ENCODE measurements at places on chromosomes 11 and 22. TPM values are rescaled to one million over a fixed set of nuclear protein-coding genes. Genes with fewer than 3 reads are reported as not detected.

ZW10 gene
- total RNA-seq: 19.6 TPM

FOLH1 gene
- total RNA-seq: 1.7 TPM

- no peak for ATAC-seq
Measured at GRCh38 chr11:75365711-75366181, 14.3 kb upstream of the ARRB1 start.

GRCh38 chr11:93904716-93905115, 54.3 kb upstream of the VSTM5 start:
- ATAC-seq: no peak

DNA sequence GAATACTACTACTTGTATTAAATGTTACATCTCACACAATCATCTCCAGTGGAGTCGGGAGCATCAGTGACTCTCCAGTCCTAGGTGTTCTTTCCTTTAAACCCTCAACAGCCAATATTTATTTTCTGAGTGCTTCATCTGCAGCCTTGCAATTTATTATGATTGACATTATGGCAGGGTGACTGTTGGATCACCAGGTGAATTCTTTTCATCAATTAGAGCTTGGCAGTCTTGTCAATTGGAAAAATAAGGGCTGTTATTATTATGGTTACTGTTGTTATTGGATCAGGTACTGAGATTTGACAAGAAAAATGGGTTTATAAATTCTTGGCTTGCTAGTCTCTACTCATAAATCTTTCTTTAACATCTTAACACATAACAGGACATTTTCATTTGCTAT, 27.5 kb upstream of the HTATIP2 start:
- ATAC-seq: no peak

DNA sequence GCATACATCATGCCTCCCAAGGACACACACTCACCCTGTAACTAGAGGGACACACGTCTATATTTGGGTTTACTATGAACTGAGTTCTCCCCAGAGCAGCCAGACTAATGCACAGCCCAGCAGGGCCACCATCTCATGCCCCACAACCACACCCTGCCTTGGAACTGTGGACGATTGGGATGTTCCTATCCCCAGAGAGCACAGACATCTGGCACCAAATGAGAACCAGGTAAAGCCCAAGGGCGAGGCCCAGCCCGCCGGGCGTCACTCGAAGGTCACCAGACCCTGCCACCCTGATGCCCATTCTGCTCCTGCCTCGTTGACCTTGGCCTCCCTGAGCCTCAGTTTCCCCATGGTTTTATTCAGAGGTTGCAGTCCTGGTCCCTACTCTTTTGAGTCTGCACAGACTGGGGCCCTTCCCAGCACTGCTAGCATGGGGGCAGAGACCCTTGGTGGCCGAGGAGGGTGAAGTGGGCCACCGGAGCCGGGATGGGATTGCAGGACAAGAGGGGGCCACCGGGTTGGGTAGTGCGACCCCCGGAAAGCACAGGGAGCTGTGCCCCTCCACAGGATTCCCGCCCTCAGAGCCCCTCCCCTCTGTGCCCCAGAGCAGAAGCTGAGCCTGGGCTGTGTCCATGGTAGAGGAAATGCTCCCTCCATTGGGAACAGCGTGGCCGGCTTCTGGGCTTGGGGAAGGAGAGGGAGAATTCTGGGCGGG, 56.8 kb downstream of the IGLL5 start:
- ATAC-seq: no peak

CFAP300 gene
- 7.2 TPM for total RNA-seq

KCTD14 gene
- total RNA-seq: 0.14 TPM

- no peak for ATAC-seq
Measured at GRCh38 chr22:41732096-41732772, 32.9 kb downstream of the MEI1 start.

- ATAC-seq: no peak
Measured at GRCh38 chr22:46533070-46533833, 4.2 kb downstream of the CELSR1 start.

GRCh38 chr11:34356576-34356912, 1.3 kb downstream of the ABTB2 start:
- ATAC-seq: peak; percentile 0

DNA sequence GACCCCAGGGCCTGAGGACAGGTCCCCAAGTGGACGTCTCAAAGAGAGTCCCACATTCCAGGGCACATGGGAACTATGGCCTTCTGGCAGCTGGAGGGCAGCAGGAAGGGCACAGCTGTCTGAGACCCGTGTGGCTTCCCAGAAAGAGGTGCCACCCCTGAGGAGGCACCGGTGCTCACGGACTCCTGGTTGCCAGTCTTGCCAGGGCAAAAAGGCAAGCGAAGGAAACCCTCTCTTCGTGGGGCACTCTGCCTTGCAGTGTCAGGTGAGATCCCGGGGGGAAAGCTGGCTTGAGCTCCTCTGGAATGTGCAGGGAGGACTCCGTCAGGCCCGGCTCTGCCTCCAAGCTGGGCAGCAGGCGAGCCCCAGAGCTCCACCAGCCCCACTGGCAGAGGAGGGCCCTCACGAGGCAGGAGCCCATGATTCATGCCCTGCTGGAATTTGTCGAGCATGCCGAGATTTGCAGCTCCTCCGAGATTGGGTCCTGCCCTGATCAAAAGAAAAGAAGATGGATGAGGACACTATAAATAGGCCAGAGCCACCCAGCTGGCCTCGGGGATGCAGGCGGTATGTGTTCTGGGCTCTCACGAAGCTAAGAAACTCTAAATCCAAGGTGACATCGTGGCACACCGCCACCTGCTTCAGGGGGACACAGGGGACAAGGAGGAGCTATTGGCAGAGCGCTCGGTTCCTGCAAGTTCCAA, 9.9 kb upstream of the CELSR1 start:
- peak; percentile 88 for ATAC-seq

DNA sequence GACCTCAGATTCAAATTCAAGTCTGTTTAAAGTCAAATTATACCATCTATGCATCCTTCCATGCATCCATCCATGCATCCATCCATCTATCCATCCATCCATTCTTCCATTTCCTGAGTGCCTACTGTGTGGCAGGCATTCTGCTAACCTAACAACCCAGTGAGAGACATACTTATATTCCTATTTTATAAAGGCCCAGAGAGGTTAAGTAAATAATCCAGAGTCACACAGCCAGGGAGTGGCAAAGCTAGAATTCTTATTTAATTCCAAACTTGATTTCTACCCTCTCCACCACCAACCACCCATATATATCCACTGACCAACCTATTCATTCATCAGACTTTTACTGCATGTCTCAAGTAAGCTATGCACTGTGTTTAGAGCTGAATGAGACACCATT, 53.8 kb downstream of the LRRC74B start:
- no peak for ATAC-seq

MIOX gene
- total RNA-seq: not detected

Measured in motor neuron (in vitro differentiated cells).